ENCODE measurements at places on chromosomes 5 and 9. TPM values are rescaled to one million over a fixed set of nuclear protein-coding genes. Genes with fewer than 3 reads are reported as not detected.
A peak's percentile ranks its signal among the peaks of the same experiment; 100 is the strongest.

DNA sequence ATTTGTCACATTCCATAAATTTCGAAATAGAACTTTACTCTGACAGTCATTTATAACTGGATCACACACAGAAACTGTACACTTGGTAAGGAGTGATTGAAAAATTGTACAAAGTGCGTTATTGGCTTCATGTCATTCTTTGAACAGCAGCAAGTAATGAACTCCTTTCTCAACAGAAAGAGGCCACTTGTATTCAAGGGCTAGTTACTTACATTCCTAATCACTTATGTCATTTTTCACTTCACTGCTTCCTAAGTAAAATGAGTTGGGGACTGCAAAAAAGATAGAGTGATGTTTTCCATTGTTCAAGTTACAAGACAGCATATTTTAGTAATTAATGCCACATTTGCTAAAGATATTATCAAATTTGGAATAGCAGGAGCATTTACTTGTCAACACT is 893.2 kb downstream of the DTWD2 start:
- DNase-seq: no peak
- H3K36me3 ChIP-seq: no peaks in the 10 kb centered on the region
- H3K4me3 ChIP-seq: no peak overlapping the region
- no peaks in the 10 kb centered on the region for H3K27me3 ChIP-seq

DNA sequence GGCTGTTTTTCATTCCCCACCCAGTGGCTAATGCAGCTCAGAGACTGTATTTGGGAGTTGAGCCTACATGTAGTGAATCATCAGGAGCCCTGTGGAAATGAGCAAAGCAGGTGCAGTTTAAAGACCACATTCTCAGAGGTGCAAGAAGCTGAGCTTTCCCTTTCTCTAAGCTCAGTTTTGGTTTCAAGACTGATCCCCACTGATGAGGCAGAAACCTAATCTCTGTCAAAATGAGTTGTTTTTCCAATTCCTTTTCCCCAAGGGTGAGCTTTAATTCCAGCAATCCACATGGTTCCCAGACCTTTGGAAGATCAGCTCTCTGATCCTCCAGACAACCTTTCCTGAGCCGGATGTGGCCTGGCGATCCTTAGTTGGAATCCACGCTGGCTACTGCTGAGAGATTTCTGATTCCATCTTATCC is 420.5 kb downstream of the EBF1 start:
- peaks cover 8% of the 10 kb centered on the region for H3K4me1 ChIP-seq
- H3K27me3 ChIP-seq: peaks cover 90% of the 10 kb centered on the region
- no peak overlapping the region for H3K27ac ChIP-seq
- DNase-seq: no peak

DNA sequence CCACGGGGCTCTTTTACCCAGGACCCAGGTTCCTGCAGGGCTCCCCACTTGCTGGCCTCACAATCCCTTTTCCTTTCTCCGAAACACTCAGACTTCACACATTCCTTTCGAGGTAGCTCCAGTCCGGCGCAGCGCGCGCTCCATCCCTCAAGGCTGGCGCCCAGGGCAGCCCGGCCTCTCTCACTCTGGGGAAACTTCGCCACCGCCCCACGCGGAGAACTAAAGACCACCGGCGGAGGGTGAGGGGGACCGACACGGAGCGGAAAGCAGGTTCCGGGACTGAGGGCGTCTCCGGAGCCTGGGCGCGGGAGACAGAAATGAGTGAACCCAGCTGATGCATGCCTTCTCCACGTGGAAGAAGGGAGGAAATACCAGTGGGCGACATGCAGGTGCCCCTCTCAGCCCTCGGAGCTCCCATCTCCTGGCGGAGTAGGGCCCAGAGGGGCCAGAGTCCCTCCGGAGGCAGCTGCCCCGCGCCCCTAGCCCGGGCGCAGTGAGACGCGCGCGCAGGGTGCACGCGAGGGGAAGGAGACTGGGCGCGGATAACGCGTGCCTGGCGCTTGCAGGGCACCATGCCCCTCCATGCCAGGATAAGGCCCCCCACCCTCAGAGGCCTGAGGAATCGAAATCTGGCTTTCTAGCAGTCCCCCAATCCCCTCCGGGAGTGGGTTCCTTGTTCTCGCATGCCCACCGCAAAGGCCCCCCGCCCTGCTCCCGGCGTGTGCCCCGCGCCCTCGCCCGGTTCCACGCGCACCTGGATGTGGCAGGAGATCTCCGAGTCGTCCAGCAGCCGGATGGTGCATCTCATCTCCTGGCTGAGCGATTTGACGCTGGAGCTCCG is 650 bp downstream of the FRMD3 start:
- peaks cover 36% of the 10 kb centered on the region for H3K27me3 ChIP-seq
- H3K27ac ChIP-seq: no peak overlapping the region
- no peaks in the 10 kb centered on the region for H3K36me3 ChIP-seq
- H3K4me1 ChIP-seq: peaks cover 6% of the 10 kb centered on the region
- H3K4me3 ChIP-seq: no peak overlapping the region

- no peaks in the 10 kb centered on the region for H3K36me3 ChIP-seq
- peaks cover 33% of the 10 kb centered on the region for H3K4me1 ChIP-seq
- H3K27me3 ChIP-seq: no peaks in the 10 kb centered on the region
These were observed 126.9 kb downstream of the RGS3 start for GRCh38 chr9:113590389-113590788.

DNA sequence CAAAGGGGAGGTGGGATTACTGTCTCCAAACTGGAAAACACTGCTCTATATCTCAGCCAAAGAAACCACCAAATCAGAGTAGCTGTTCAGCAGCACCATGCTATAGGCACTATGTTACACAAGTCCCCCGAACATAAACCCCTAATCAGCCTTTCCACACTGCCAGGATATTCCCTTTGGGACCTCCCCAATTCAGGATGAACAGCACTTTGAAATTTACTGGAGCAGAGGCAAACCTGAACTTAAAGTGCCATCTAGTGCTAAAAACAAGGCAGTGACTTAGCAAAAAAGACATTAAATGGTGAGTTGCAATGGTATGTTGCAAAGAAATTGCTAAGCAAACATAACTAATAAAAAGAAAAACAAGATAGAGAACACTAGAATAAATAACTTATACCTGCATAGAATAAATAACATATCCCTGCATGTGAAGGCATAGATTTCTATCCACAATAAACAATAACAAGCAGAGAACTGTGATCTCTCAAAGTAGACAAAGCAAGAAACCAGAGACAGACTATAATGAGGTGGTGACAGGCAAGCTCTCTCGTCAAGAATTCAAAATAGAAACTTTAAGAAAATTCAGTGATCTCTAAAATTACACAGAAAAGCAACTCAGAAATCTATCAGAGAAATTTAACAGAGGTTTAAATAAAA is 584.4 kb upstream of the ACO1 start:
- H3K4me1 ChIP-seq: peaks cover 3% of the 10 kb centered on the region
- H3K27ac ChIP-seq: peak overlapping the region; percentile 24
- peaks cover 14% of the 10 kb centered on the region for H3K27me3 ChIP-seq
- H3K36me3 ChIP-seq: no peaks in the 10 kb centered on the region

NRG2 gene
- total RNA-seq: not detected

NIPAL4 gene
- total RNA-seq: 1.5 TPM

Measured in T-helper 17 cell (primary cell).